ENCODE measurements at places on chromosomes 12 and 14.

- no peak for DNase-seq
These were observed 4.7 kb downstream of the KLRK1 start for GRCh38 chr12:10385166-10385613.

- DNase-seq: no peak
These were observed 2.5 kb downstream of the PLEK2 start for GRCh38 chr14:67409461-67409860.

GRCh38 chr14:105173901-105174894 lies 5.6 kb upstream of the JAG2 start:
- no peak for DNase-seq

DNA sequence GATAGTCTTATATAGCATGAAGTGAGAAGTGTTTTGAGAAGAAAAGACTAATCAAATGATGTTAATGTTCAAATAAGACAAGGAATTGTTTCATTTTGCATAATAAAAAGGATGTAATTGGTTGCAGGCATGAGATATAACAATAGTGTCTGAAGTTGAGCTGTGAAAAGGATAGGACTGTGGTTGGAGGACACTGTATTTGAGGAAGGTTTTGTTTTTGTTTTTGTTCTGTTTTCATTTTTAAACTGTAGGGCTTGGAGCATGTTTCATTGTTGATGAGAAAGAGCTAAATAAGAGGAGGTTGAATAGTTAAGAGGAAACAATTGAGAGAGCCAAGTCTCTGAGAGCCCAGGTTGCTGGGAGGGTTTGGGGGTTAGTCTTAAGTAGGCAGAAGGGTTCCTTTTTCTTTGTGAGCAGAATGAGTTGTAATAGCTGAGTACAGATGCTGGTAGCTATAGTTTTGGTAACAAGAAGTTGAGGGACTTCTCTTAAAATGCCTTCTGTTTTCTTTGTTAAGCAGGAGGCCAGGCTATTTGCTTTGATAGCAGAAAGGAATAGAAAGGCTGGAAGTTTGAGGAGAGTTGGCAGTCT lies 58.4 kb downstream of the CCDC91 start:
- DNase-seq: no peak

GRCh38 chr12:9673404-9674225 lies 4.1 kb downstream of the CLEC2D start:
- DNase-seq: no peak

- DNase-seq: no peak
These were observed 114.2 kb downstream of the TTC6 start for GRCh38 chr14:37709419-37710195.

- no peak for DNase-seq
These were observed 1.8 kb upstream of the DNAAF2 start for GRCh38 chr14:49636866-49637265.

- DNase-seq: no peak
These were observed 394.2 kb downstream of the SOX5 start for GRCh38 chr12:23555180-23555824.

GRCh38 chr12:32107359-32108267 lies 966 bp downstream of the BICD1 start:
- peak; percentile 31 for DNase-seq

DNA sequence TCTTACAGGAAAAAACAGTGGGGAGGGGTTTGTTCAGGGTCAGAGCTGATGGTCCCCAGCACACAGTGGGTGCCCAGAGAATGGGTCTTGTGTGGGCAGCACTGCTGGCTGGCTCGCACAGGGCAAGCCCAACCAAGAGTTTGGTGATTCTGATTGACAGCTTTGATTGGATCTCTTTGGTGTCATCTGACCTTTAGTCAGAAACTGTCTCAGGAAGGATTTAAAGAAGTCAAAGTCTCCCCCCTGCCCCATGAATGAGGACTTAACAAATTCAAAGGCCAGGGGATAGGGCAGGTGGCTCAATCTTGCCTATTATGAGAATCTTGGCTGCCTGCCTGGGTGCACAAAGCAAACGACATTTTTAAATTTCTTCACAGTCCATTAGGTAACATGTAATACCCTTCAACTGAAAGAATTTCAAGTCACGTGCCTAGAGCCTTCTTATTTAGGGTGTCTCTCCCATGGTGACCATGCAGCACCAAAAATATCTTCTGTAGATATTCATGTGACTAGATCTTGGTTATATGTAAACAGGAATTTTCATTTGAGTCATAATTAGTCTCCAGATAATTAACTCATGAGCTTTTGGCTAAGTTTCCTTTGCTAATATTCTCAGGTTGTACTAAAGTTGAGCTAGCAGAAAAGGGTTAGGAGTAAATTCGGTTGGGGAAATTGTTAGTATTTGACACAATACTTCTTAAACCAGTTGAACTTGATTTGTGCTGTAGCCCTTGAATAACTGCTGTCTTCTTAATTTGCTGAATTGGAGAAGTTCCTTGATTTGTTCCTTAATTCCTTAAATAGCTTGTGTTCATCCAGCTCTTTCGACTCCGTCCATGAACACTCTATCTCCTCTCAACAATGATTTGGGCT lies 54.5 kb upstream of the HECTD1 start:
- no peak for DNase-seq

DNA sequence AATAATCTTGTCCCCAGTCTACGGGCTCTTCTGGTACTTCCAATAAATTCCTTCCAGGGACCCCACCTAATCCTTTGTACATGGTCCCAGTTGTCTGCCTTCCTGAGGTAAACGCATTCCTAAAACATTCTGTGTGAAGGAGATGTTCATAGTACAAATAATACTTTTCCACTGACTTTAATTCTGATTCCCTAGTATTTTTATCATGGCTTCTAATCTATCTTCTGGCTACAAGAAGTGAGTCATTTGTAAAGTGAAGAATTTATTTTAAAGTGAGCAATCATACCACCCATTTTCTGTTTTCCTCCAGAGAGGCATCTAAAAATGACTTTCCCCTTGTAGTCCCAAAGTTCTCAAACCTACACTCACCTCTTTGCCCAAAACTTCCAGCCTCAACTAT lies 65.9 kb upstream of the NUDT4 start:
- no peak for DNase-seq

GRCh38 chr12:65977384-65977783 lies 153.1 kb downstream of the HMGA2 start:
- no peak for DNase-seq

GRCh38 chr12:77696183-77696582 lies 134.5 kb upstream of the NAV3 start:
- no peak for DNase-seq

DNA sequence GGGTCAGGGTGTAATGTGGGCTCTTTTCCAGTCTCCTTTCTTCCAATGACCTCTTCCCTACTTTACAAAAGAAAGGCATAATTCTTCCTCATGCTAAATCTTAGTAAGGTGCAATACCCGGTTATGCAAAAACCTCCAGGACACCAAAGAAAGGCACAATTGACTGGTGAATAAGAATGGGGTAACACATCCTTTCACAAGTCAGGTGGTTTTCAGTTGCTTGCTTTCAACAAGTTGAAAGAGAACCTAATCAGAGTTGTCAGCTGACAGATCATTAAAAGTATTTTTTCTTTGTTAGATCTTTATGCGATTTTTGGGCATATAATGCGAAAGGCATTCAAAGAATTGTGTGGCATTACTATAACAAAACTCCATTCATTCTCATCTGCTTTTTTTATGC lies 1.3 kb upstream of the AEBP2 start:
- DNase-seq: no peak

GRCh38 chr14:35934499-35934898 lies 108.4 kb downstream of the BRMS1L start:
- DNase-seq: no peak

DNA sequence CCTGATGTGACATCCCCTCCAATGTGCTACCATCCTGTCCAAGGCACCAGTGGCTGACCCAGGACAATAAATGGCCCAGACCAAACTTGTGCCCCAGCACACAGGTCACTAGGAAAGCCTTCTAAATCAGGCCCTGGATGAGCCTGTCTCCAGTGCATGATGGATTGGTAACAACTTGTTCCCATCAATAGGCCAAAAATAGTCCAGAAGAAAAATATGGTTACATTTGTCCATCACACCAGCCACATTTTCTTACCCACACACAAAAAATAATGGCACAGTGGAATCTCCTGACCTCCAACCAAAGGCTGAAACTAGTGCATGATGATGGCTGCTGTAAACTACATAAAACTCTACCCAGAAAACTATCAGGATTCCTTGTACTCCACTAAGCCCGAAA lies 228.4 kb downstream of the SPTSSA start:
- DNase-seq: no peak

DNA sequence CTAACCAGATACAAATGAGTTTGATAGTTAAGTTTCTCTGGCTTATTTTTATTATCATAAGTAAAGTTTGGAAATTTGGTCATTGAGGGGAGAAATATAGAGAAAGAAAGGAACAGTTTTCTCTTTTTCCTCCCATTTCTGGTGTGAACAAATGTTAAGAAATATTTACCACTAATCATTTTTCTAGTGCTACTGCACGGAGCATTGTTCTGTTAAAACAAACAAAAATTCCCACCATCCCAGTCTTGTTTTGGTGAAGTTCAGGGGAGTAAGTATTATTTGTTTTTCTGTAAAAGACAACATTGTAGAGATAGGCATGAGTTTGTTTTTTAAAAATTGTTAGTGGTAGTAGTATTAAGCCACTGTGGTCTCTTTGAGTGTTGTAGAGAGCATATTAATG lies 135.3 kb downstream of the FGD4 start:
- no peak for DNase-seq

DNA sequence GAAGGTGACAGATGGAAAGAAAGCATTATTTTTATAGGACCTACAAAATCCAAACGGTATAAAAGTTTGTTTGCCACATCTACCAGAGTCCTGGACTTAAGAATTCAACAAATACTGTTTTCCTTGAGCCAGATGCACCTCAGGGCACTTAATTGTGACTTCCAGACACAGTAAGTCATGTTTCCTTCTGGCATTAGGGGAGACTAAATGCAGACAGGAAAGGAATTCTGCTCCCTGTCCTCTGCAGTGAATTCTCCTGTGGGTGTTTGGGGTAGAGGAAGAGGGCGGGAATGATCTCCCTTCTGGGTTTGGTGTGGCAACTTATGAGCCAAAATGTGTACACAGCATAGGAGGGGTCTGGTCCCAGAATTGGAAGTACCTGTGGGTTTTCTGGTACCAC lies 93.9 kb upstream of the ZDHHC17 start:
- DNase-seq: no peak

DNA sequence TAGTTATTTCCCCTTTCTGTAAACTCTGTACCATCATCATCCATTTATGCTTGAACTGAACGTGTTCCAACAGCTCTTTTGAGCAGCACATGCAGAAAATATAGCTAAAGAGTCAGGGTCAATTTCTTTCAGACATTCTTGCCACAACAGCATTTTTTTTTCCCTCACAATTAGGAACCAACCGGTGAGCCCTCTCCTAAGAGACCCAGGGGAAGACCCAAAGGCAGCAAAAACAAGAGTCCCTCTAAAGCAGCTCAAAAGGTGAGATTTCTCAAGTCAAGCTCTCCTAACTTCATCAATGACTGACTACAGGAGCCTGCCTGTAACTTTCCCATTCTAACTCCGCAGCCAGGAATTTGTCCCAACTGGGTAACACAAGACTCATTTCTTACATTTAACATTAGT lies 3.5 kb downstream of the HMGA2 start:
- no peak for DNase-seq

GRCh38 chr12:57103856-57104255 lies 7.3 kb downstream of the STAT6 start:
- DNase-seq: no peak

DNA sequence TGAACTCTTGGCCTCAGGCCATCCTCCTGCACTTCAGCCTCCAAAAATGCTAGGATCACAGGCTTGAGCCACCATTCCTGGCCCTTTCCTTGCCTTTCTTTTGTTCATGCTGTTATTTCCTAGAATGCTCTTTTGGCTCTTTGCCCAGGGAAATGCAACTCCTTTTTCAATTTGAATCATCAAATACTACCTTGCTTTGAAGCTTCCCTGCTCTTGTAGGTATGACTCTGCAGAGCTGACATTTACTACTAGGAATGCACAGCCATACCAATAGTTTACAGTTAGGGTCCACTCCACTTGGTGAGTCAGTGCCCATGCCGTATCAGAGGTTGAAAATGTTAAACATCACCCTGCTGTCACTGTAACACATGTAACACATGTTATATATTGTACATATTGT lies 107.0 kb upstream of the CRY1 start:
- no peak for DNase-seq

- DNase-seq: no peak
These were observed 12.3 kb upstream of the RPS6KL1 start for GRCh38 chr14:74935360-74935680.

GRCh38 chr12:114508529-114509129 lies 102.7 kb upstream of the TBX5 start:
- DNase-seq: peak; percentile 78

- no peak for DNase-seq
These were observed 138.3 kb downstream of the PLXNC1 start for GRCh38 chr12:94286583-94287244.

DNA sequence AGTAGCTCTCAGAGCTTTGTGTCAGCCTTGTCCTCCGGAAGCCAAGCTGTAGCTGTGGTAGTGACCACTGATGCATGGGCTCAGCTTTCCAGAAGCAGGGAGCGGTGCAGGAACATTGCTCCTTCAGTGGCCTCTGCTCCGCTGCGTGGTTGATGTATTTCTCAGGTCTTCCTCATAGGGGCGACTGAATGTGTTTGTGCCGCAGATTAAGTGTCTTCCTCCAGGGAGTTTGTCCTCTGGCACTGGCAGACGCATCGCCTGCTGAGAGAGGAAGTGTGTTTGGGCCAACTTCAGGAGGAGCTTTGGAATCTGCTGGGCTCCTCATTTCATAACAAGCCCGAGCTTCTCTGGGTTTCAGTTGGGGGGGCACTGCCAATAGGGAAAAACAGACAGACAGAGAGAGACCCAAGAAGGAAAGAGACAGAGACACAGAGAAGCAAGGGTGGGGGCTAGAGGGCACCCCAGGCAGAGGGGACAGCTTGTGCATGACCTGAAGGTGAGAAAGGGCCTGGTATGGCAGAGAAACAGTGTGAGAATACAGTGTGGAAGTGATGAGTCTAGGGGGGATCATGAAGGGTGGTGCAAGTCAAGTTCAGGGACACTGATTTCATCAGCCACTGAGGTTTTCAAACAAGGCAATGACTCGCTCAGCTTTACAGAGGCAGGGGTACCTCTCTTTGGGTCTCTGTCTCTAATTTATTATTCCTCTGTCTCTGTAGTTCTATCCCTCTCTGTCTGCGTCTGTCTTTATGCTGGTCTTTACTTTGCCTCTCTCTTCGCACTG lies 69.4 kb upstream of the PRIMA1 start:
- peak; percentile 35 for DNase-seq

Data from nephron progenitor cell (in vitro differentiated cells).